ENCODE measurements at places on chromosomes 4 and X.

DNA sequence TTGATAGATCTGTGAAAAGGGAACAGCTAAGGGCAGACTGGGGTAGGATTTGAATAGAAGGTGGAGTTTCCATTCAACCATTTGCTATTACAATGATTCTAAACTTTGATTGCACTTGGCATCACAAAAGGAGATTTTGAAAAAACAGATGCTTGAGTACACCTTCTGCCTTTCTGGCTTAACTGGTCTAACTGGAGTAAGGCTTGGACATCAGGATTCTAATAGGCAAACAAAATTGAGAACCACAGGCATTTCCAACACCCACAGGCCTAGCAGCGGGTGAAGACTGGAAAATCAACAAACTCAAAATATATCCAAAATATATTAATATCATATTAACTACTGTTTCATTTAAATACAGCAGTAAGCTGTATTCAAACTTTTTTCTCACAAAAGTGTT is 1.9 kb upstream of the VEGFC start:
- DNase-seq, result no peak

DNA sequence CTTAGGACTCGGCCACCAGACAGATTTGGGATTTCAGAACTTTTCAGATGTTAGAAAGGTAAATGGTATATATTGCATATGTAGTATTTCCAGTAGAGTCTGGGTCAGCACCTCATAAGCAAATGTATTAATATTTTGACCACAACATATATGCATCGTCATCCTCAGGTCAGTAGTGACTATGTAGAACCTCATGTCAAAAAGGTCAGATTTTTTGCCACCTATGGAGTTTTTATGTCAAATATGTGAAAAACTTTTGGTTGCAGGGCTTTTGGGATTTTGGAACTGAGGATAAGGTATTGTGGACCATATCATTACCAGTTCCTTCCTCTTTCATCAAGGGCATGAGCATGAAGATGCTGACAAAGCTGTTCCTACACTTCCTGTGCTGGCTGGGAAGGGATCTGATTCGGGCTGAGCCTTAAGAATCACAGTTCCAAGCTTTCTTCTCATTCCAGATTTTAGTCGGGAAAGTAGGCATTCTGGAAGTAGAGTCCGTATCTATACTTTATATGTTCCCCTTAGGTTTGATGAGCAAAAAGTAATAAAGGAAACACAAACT is 183.0 kb upstream of the PGRMC2 start:
- no peak for DNase-seq

DNA sequence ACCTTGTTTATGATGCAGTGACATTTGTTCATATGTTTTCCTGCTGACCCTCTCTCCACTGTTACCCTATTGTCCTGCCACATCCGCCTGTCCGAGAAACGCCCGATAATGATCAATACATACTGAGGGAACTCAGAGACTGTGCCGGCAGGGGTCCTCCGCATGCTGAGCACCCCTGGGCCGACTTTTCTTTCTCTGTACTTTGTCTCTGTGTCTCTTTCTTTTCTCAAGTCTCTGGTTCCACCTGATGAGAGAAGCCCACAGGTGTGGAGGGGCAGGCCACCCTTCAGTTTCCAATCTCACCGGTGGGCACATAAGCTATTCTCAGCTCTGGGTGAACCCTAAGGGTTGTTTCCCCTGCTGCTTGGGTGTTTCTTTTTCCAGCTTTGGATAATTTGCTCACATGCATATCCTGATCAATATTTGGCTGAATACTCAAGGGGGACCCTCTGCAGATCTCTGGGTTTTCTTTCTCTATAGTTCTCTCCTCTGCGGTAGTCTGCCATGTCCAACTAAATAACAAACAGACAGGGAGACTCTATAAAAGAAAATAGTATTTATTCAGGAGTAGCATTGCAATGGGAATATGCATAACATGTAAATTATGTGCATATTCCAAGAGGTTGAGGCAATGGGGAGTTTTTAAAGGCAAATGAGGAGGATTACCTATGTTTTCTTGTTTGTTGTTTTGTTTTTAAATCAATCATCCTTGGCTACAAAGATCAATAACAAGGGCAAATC is 97.2 kb downstream of the CEP44 start:
- DNase-seq, result no peak

DNA sequence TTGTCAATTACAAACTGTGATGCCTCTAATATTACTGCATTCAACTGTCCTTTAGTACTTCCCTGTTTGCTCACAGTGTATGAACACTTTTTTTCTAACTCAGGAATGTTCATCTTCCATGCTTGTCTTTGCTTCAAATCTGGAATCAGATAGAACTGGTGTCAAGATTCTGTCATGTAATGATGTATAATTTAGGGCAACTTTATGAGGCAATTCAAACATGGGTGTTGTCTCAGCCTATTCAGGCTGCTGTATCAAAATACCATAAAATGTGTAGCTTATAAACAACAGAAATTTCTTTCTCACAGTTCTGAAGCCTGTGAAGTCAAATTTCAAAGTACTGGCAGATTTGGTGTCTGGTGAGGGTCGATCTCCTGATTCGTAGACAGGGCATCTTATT is 1012.9 kb downstream of the RAB28 start:
- no peak for DNase-seq

- no peak for DNase-seq
Observed at GRCh38 chrX:109782994-109783700, 50.1 kb upstream of the ACSL4 start.

DNA sequence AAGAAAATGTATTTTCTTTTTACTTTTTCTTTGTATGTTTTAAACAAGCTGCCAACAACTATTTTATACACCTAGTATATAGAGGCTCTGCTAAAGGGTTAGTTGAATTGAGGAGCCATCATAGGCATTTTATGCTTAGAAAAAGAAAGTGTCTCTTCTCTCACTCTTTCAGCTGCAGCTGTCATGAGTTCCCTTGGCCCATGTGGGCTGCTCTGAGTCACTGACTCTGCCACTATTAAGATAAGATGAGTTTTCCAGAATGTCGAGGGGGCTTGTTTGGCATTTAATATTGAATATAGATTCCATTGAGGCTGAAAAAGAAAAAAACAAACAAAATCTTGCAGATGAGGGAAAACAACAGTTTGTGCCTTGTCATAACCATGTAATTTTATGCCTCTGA is 126.0 kb upstream of the PAQR3 start:
- no peak for DNase-seq

- DNase-seq, result no peak
Observed at GRCh38 chrX:93932471-93933220, 258.6 kb downstream of the FAM133A start.

DNA sequence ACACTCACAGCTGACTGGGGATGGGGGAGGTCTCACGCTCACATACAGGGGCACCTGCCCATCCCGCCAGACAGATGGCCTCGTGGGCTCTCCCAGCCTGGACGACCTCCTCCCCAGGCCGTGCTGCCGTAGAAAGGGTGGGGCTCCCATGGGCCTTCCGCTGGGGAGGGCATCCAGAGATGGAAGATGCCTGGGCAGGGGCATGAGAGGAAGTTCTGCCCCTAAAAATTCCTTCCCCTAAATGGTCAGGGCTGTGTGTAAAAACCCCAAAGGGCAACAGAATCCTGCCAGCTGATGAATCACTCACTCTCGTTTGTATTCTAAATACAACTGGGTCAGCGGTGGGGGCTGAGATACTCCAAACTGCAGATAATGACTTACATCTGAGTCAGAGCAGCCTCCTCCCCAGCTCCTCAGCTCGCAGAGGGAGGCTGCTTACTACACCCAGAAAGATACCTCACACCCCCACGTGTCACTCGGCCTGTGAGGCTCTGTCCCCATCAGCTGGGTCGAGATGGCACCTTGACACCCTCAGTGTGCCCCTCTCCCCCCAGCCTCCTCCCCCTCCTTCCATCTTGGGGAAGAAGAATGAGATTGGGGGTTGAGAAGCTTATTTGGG is 10.1 kb downstream of the WDR1 start:
- DNase-seq, result peak; percentile 84

- DNase-seq, result no peak
Observed at GRCh38 chr4:3827616-3828492, 61.7 kb downstream of the ADRA2C start.

DNA sequence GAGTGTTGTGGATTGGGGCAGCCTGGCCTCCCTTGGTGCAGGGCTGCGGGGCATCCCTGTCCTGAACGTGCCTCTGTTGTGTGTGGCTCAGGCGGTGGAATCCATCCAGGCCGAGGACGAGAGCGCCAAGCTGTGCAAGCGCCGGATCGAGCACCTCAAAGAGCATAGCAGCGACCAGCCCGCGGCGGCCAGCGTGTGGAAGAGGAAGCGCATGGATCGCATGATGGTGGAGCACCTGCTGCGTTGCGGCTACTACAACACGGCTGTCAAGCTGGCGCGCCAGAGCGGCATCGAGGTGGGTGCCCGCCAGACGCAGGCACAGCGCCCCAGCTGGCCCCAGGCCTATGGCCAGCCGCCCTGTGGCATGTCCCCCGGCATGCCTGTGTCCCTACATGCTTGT is 25.6 kb downstream of the MAEA start:
- DNase-seq, result no peak

DNA sequence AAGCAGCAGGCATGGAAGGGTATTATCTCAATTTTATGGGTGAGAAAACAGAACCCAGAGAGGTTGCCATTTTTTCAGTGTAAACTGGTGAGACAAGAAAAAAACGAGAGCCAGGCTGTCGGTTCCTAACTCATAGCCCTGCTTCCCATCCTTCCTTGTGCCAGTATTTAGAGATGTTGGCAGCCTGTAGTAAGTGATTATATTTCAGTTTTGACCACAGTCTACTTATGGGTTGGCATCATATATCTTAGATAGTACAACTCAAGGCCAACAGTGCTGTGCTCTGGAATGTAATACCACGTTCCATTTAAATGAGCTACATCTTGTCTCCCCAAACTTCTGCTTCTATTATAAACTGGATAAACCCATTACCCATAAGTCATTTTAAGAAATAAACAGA is 40.8 kb downstream of the XK start:
- no peak for DNase-seq

GRCh38 chr4:83438719-83439118 is 16.9 kb downstream of the HELQ start:
- DNase-seq, result no peak

GRCh38 chr4:188492886-188493285 is 353.6 kb downstream of the TRIML1 start:
- DNase-seq, result no peak

GRCh38 chr4:80138551-80139538 is 58.5 kb upstream of the PRDM8 start:
- DNase-seq, result peak; percentile 29

DNA sequence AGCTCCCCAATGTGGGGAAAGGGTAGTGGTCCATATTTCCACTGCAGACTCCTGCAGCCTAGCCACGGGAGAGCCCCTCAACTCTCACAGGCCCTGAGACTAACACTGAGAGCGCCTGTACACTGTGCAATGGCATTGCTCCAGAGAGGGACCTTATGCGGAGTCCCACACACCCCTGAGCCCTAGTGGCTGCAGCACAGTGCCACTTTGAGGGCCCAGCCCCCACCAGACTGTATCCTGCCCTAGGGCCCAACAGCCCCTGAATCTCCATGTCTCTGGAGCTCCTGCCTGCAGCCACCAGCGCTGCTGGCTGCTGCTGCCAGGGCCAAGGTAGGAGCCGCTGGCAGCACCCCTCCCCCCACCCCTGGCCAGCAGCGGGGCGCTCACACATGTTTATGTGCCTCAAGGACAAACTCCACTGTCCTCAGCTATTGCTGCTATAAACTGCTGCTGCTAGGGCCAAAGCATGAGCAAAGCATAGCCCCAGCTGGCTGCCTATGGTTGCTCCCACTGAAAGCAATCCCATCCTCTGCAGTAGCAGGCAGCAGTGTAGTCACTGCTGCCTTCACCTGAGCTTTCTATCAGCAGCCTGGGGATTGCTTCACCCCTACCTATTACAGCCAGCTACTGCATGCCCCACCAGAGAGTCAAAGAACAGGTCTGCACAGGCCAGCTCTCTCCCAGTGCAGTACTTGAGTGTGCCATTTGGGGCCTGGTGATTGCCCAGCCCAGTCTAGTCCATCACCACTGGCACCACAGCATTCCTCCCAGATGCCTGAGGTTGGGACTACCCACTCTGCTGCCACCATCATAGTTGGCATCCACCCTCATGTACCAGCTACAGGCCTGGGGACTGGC is 24.3 kb downstream of the TMEM154 start:
- DNase-seq, result no peak

GRCh38 chrX:152895724-152896420 is 2.0 kb upstream of the ZNF185 start:
- DNase-seq, result no peak

- DNase-seq, result no peak
Observed at GRCh38 chr4:138838251-138838650, 177.3 kb upstream of the NOCT start.

DNA sequence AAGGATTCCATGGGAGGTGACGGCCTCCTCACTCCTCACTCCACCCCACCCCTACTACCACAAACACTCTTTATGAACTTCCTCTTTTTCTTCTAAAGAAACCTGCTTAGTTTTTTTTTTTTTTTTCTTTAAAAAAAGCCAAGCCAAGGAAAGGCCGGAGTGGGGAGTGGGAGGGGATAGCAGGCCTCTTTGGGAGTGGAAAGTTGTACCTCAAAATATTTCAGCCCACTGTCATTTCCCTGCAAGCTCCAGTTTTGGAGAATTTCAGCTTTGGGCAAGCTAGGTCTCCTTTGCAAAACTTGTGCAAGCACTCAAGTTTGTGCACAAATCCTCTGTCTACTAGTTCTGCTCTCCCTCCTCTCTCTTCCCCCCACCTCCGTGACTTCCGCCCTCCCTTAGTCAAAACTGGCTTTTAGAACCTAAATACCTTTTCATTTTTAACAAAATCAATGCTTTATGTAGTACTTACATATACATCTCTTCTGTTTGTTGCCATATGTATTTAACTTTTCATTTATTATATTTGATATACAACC is 512 bp upstream of the ANTXR2 start:
- DNase-seq, result no peak

- DNase-seq, result peak; percentile 35
Observed at GRCh38 chrX:134685668-134686067, 27.4 kb upstream of the PLAC1 start.

GRCh38 chrX:45434231-45434630 is 233.6 kb upstream of the DIPK2B start:
- DNase-seq, result no peak

GRCh38 chr4:144356941-144357381 is 216.4 kb upstream of the GYPA start:
- no peak for DNase-seq

DNA sequence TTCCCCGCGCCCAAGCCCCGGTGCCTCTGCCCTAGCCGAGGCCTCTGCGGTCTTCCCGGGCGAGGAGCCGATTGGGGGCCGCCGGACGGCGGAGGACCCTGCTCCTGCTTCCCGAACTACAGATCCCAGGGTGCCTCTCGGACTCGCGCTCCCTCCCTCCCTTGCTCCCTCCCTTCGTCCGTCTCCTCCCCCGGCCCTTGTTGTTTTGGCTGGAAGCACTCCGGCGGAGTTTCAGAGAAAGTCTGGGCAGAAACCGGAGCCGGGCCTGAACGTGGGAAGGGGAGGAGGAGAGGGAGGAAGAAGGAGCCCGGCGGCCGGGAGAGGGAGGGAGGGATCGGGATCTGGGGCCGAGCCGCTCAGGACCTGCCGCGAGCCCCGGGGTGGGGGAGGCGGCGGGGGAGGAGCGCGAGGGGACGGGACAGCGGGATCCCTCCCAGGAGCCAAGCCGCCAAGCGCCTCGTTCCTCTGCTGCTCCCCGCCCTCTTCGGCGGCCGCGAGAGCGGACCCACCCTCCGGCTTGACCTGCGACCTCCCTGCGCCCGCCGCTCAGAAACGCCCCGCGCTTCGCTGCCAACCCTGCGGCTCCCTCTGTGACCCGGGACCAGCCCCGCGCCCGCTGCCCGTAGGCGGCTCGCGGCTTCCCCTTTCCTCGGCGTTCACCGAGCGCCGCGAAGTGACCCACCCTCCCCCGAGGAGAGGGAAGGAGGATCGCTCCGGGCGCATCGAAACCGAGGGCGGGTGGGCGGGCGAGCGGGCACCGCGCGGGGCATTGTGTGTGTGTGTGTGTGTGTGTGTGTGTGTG is 496 bp upstream of the GAB1 start:
- DNase-seq, result peak; percentile 78

Measured in fibroblast of skin of left biceps (primary cell).